ENCODE measurements at places on chromosomes 6 and 20.

DNA sequence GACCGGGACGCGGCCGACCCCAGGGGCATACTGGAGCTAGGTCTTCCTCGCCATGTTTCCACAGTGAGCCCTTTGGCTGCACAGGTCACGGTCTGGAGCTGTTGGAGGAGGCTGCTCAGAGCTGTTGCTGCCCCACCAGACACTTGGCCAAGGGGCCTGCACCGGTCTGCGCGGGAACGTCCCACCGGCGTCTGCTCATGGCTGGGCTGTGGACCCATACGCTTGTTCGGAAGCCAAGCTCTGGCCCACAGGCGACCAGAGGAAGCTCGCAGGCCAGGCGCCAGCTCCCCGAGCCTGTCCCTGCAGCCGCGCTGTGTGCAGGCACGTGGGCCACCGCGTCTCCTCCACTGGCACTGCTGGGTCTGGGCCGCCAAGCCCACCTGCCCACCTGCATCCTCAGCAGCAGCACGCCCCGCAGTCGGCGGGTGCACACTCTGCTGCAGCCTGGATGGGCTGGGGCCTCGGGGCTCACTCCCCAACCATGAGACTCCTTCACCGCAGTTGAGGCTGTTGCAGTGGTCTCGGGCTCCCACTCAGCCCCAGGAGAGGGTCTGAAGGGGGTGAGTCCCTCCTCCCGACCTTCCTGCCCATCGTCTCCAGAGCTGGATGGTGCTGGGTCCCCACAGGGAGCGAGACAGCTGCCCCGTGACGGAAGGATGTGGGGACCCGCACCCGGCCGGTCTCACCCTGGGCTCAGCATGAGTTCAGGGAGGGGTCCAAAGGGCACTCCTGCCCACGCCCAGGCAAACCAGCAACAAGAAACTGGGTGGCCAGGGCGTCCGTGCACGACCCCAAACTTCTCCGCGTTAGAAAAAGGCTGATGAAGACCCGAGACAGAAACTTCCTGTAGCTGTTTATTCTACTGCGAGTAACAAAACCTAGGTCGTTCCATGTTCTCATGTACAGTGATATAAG lies 15.5 kb upstream of the TCFL5 start:
- no peak overlapping the region for H3K4me3 ChIP-seq
- peak overlapping the region; percentile 18 for H3K27ac ChIP-seq
- H3K27me3 ChIP-seq, result no peaks in the 10 kb centered on the region

GRCh38 chr6:90701926-90702325 lies 115.1 kb upstream of the MAP3K7 start:
- DNase-seq, result no peak
- no peak overlapping the region for H3K4me3 ChIP-seq
- no peaks in the 10 kb centered on the region for H3K4me1 ChIP-seq

DNA sequence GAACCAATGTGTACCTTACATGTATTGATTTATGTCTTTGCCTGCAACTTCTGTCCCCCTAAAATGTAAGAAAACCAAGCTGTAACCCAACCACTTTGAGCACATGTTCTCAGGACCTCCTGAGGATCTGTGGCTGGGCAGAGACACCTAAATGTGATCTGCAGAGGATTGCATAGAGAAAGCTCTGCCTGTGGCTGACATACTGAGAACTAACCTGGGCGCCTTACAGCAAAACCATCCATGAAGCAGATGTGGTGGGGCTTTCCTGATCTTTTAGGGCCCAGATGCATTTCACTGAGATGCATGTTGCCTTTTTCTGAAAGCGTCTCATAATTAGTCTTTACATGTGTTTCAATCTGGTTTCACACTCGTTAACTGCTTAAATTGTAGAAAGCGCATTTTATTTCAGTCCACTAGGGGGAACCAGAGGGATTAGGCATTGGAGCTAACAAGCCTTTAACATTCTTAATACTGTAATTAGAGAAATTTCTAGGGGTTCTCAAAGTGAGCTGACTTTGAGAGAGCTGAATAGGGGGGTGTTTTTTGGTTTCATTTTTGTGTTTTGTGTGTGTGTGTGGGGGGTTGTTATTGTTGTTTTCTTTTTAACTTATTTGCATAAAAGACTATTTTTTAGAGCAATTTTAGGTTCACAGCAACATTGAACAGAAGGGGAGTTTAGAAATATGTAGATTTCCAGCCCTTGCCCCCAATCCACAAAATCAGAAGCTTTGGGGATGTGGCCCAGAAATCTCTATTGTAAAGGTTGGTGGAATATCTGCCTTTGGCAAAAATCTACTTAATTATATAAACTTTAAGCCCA lies 50.9 kb upstream of the FAM184A start:
- H3K27me3 ChIP-seq, result no peaks in the 10 kb centered on the region
- no peaks in the 10 kb centered on the region for H3K36me3 ChIP-seq
- H3K27ac ChIP-seq, result no peak overlapping the region
- no peaks in the 10 kb centered on the region for H3K4me1 ChIP-seq
- no peak overlapping the region for H3K4me3 ChIP-seq

DNA sequence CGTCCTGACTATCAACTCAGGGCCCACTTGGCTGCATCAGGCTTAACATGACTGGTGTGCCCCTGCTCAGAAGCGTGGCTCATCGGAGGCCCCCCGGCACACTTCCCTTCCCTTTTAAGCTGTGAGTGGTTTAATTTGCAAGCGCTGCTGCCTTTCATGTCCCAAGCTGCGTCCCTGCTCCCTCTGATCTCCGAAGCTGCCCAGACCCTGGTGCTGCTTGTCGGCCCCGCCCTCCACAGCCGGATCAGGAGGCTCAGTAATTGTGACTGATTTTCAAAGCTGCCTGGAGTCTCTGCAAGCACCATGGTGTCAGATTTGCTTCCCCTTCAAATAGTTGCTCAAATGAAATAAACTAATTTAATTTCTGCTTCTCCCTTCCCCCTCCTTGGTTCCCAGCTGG lies 71.1 kb downstream of the CDH22 start:
- H3K4me1 ChIP-seq, result no peaks in the 10 kb centered on the region
- H3K27me3 ChIP-seq, result no peaks in the 10 kb centered on the region
- H3K36me3 ChIP-seq, result no peaks in the 10 kb centered on the region

DNA sequence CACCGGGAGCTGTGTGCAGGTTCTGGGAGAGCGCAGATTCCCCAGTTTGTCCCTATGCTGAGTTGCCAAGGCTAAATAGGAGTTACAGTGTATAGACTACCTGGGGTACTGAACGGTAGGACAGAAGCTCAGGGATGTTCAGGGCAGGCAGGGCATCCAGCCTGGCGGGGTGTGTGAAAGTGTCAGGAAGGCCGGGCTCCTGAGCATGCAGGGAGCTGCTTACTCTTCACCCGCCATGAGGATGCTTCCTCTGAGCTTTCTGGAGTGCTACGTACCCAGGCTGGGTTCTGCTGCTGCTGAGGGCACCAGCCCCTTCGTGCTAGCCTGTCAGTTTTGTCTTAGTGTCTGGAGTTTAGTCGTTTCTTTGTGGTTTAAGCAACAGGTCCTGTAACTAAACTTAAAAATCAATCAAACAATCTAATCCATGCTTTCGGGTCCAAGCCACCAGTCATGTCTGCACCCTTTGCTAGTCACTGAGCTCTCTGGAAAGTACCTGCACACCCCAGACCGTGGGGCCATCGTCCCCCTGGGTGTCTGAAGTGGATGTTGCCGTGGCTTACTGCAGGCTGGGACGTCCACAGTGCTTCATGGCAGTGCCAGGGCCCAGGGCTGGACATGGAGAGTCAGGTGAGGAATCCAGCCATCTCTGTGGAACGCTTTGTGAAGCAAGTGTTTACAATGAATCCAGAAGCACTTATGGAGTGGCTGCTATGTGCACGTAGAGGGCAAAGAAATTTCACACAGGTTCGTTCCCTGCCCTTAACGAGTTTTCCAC lies 220.3 kb upstream of the SNX9 start:
- peaks cover 5% of the 10 kb centered on the region for H3K4me1 ChIP-seq
- DNase-seq, result no peak
- no peak overlapping the region for H3K27ac ChIP-seq
- no peak overlapping the region for H3K4me3 ChIP-seq

DNA sequence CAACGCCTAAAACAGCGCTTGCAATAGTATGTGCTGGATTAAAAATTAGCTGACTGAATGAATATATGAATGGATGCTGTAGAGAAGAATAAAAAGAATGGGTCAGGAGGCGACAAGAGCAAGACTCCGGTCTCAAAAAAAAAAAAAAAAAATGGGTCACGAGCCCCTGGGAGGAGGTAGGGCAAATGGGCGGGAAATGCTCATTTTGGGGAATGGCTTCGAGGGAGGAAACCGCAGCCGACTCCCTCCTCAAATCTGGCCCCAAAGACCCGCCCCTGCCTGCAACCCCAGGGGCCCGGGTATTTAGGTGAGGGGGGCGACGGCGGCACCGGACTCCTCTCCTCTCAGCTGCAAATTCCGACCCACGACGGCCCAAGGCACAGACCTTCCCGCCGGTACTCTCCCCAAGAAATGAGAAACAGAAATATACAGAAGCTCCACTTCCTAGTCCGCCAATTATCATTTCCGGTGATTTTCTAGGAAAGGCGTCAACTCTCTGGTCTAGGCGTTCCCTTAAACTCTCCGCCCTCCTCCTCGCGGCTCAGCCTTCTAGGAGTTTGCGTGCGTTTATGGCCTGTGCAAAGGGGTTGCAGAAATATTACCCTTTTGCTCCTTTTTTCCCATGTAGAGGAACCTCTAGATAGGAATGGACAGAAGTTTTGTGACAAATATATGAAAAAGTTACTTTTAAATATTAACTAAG lies at the start of gene ZNF311:
TSS of gene ZNF311 (minus strand) at position 133 of the 703 bp plus-strand sequence. CDS start 1,361 bp downstream, outside the sequence.
- DNase-seq, result peak; percentile 56
- peak within 1 kb of the TSS; percentile 78 for H3K27ac ChIP-seq
- no peaks in the 10 kb centered on the region for H3K4me1 ChIP-seq
- no peaks in the 10 kb centered on the region for H3K27me3 ChIP-seq
- peak within 1 kb of the TSS; percentile 57 for H3K4me3 ChIP-seq
- H3K36me3 ChIP-seq, result no peaks in the 10 kb centered on the region

DNA sequence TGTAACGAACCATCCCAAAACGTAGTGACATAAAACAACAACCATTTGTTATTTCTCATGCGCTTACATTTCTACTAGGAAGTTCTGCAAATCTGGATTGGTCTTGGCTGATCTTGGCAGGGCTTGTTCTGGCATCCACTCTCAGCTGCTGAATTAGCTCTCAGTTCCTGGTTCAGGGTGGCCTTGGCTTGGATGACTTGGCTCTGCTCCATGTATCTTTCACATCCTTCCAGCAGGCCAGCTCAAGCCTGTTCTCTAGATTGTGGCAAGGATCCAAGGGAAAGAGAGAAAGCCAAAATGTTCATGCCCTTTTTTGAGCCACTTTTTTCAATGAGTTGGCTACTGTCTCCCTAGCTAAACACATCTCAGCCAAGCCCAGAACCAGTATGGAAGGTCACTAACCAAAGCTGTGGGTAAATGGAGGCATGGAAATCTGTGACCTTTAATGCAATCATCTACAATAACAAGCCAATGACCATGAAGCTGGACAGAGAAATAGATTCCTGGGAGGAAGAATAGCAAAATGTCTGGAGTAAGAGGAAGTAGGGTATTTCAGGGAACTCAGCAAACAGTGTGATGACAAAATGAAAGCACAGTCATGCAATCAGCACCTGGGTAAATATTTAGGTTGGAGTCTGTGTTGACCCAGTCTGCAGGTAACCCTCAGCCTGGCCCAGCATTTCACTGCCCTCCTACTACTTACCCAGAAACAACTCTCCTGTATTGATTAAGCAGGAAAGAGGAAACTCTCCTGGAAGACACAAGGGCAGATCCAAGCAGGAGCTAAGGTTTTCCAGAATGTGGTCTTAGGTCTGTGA lies 32.7 kb upstream of the SNAP25 start:
- H3K27me3 ChIP-seq, result no peaks in the 10 kb centered on the region
- H3K27ac ChIP-seq, result no peak overlapping the region
- H3K4me1 ChIP-seq, result no peaks in the 10 kb centered on the region

- no peaks in the 10 kb centered on the region for H3K4me1 ChIP-seq
- no peak overlapping the region for H3K27ac ChIP-seq
- no peaks in the 10 kb centered on the region for H3K27me3 ChIP-seq
- no peak for DNase-seq
- no peaks in the 10 kb centered on the region for H3K36me3 ChIP-seq
- no peak overlapping the region for H3K4me3 ChIP-seq
These were observed 10.3 kb upstream of the CTAGE9 start for GRCh38 chr6:131721161-131721560.

DNA sequence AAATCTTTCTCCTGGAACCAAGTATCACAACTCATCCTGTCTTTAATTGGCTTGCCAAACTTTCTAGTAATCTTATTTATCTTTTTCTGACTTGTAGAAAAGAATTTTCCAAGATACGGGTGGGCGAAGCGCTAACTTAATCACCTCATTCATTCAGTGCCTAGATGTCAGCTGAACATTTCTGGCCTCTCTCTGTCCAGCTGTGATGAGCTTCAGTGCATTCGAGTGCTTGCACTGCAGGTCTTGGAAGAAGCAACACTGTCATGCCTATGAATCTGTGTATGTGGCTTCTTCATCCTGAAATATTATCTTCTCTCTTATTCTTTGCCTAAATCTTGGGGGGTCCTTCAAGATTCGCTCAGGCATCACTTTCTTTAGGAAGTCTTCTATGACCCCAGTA lies 16.3 kb upstream of the ENPP1 start:
- no peak for DNase-seq
- H3K27ac ChIP-seq, result no peak overlapping the region
- H3K4me1 ChIP-seq, result no peaks in the 10 kb centered on the region

DNA sequence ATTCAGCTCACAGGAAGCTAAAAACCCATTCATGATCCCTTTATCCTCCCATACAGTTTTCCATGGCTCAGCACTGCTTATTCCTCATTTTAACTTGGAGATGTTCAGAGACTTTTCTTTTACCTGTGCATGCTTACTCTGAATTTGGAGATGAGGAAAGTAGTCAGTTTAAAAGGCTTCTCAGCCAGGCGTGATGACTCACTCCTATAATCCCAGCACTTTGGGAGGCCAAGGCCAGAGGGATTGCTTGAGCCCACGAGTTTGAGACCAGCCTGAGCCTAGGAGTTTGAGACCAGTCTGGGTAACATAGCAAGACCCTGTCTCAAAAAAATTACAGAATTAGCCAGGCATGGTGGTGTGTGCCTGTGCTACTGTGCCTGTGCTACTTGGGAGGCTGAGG lies 30.3 kb upstream of the TMEM217 start:
- DNase-seq, result no peak
- no peaks in the 10 kb centered on the region for H3K36me3 ChIP-seq
- H3K4me1 ChIP-seq, result no peaks in the 10 kb centered on the region
- H3K27me3 ChIP-seq, result no peaks in the 10 kb centered on the region
- H3K27ac ChIP-seq, result no peak overlapping the region

Data from uterus (tissue), 4 donors.